ENCODE measurements at places on chromosomes 4 and X. TPM values are rescaled to one million over a fixed set of nuclear protein-coding genes. Genes with fewer than 3 reads are reported as not detected.

DNA sequence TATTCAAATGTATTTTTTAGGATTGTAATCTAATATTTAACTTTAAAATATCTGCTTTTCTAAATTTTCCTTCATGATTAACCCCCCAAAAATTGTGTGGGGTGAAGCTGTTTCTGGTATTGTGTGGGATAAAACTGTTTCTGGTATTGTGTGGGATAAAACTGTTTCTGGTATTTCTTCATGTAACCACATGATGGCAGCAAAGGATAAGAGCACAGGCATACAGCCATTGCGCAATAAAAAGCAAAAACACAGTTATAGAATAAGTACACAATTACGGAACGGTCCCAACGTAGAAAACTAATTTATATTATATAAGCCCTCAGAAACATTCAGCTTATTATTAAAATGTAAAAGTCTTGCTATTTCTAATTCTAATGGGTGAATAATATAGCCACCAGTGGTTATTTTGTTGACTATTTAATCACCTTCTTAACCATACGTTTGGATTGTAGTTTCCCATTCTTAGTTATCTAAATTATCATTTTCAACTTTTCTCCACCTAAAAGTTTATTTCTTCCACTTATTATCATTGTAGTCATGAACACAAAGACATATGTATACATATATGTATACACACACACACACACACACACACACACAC lies 333.9 kb upstream of the FSTL5 start:
- no peaks in the 10 kb centered on the region for H3K36me3 ChIP-seq
- no peaks in the 10 kb centered on the region for H3K4me1 ChIP-seq
- no peak for DNase-seq
- no peaks in the 10 kb centered on the region for H3K27me3 ChIP-seq

- H3K4me1 ChIP-seq, result peaks cover 47% of the 10 kb centered on the region
- no peaks in the 10 kb centered on the region for H3K27me3 ChIP-seq
- DNase-seq, result no peak
Measured at GRCh38 chr4:83552083-83552482, 16.2 kb downstream of the GPAT3 start.

KDR gene
- total RNA-seq, result 128 TPM

SPANXB1 gene
- total RNA-seq, result not detected

DNA sequence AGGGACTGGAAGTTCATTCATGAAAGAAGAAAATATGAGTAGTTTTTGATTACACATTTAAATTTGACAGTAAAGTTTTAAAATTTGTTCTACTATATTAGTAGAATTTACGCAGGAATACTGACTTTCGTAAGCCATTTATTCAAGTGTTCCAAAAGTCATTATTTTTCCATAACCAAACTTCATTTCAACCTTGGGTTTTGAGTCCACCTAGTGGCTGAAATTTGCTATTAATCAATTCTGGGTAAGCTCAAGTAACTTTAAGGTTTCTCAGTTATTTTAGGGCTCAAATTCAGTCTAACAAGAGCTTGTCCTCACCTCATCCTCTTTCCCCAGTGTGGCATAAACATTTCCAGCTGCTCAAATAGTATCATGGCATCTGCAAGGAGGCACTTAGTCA lies 175.4 kb downstream of the SH3BGRL start:
- no peak overlapping the region for H3K4me3 ChIP-seq
- no peak for DNase-seq
- H3K4me1 ChIP-seq, result no peaks in the 10 kb centered on the region
- H3K36me3 ChIP-seq, result no peaks in the 10 kb centered on the region
- H3K27ac ChIP-seq, result no peak overlapping the region

FHIP1A gene
- 76.6 TPM for total RNA-seq

CYTL1 gene
- total RNA-seq, result 1.3 TPM

CT55 gene
- total RNA-seq, result not detected

- no peaks in the 10 kb centered on the region for H3K4me1 ChIP-seq
- H3K36me3 ChIP-seq, result no peaks in the 10 kb centered on the region
- H3K27me3 ChIP-seq, result peaks cover 8% of the 10 kb centered on the region
Measured at GRCh38 chrX:132033166-132033565, 10.1 kb downstream of the STK26 start.

- no peaks in the 10 kb centered on the region for H3K4me1 ChIP-seq
- no peaks in the 10 kb centered on the region for H3K27me3 ChIP-seq
- no peak overlapping the region for H3K4me3 ChIP-seq
- DNase-seq, result no peak
- no peaks in the 10 kb centered on the region for H3K36me3 ChIP-seq
Measured at GRCh38 chrX:53695946-53696549, 9.5 kb upstream of the HUWE1 start.

RAP1GDS1 gene
- 40.9 TPM for total RNA-seq

- no peaks in the 10 kb centered on the region for H3K36me3 ChIP-seq
- DNase-seq, result no peak
- H3K27ac ChIP-seq, result no peak overlapping the region
- no peaks in the 10 kb centered on the region for H3K4me1 ChIP-seq
- no peaks in the 10 kb centered on the region for H3K27me3 ChIP-seq
- no peak overlapping the region for H3K4me3 ChIP-seq
Measured at GRCh38 chr4:85774000-85774399, 299.1 kb downstream of the ARHGAP24 start.

- peak overlapping the region; percentile 89 for H3K4me3 ChIP-seq
- peaks cover 22% of the 10 kb centered on the region for H3K4me1 ChIP-seq
- H3K36me3 ChIP-seq, result no peaks in the 10 kb centered on the region
- H3K27ac ChIP-seq, result peak overlapping the region; percentile 89
Measured at GRCh38 chr4:55397126-55397436, 1.3 kb downstream of the TMEM165 start.

DNA sequence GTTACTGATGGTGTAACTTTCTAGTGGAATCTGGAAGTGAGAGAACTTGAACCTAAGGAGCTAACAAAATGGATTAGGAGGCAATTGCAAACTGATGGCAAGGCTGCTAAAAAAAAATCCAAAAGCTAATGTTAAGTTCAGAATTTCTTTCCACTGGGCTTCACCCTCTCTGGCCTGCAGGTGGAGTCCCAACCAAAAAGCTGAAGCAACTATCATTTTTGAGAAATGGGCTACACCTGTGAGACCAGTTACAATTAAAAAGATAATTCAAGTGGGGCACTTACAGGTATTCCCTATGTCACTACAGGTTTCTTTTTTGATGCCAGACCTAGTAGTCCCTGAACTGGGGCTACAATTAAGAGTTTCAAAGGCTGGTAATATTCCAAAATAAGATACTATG lies 142.1 kb upstream of the FTHL17 start:
- H3K4me3 ChIP-seq, result no peak overlapping the region
- no peaks in the 10 kb centered on the region for H3K4me1 ChIP-seq
- H3K27me3 ChIP-seq, result no peaks in the 10 kb centered on the region
- H3K27ac ChIP-seq, result no peak overlapping the region

IL3RA gene
- 0.89 TPM for total RNA-seq

SLC6A8 gene
- total RNA-seq, result 5.4 TPM

ASB12 gene
- not detected for total RNA-seq

- H3K4me3 ChIP-seq, result no peak overlapping the region
- DNase-seq, result no peak
- peaks cover 11% of the 10 kb centered on the region for H3K4me1 ChIP-seq
- H3K36me3 ChIP-seq, result no peaks in the 10 kb centered on the region
Measured at GRCh38 chr4:100166297-100167039, 23.8 kb downstream of the DDIT4L start.

DNA sequence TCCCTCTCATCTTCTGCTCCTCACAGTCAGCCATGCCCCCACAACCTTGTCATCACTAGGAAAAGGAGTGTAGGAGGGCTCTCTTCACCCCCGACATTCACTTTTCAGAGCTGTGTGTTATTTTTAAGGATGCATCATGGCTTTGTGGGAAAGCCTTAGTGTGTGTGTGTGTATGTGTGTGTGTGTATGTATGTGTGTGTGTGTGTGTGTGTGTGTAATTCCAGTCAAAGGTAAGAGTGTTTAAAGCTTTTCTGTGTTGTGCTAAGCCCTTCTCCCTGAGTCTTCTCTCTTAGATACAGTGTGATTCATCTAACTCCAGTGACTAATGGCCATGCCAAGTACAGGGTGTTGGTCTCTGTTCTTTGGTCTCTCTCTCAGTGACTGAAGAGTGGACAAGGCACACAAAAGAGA lies 76.6 kb downstream of the CHIC2 start:
- no peaks in the 10 kb centered on the region for H3K36me3 ChIP-seq
- no peak overlapping the region for H3K4me3 ChIP-seq
- no peaks in the 10 kb centered on the region for H3K4me1 ChIP-seq
- H3K27ac ChIP-seq, result no peak overlapping the region
- no peaks in the 10 kb centered on the region for H3K27me3 ChIP-seq

PPEF2 gene
- total RNA-seq, result not detected

DNA sequence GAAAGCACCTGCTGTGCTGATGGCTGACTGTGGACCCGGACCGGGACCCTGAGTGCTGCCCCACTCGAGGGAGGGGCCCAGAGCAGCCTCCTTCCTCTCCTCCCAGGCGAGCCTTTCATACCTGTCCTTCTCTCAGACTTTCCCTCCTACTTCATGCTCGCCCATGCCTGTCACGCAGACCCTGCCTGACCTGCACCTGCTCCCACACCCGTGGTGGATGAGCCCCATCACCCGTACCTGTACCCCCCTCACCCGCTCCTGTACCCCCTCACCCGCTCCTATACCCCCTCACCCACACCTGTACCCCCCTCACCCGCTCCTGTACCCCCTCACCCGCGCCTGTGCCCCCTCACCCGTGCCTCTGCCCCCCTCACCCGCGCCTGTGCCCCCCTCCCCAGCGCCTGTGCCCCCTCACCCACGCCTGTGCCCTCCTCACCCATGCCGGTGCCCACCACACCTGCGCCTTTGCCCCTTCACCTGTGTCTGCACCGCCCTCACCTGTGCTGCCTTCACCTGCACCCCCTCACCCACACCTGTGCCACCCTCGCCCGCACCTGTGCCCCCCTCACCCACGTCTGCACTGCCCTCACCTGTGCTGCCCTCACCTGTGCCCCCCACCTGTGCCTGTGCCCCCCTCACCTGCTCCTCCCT lies 5.8 kb downstream of the MAEA start:
- peaks cover 10% of the 10 kb centered on the region for H3K36me3 ChIP-seq
- no peaks in the 10 kb centered on the region for H3K27me3 ChIP-seq
- H3K4me1 ChIP-seq, result peaks cover 24% of the 10 kb centered on the region
- DNase-seq, result no peak
- no peak overlapping the region for H3K27ac ChIP-seq
- H3K4me3 ChIP-seq, result no peak overlapping the region

DNA sequence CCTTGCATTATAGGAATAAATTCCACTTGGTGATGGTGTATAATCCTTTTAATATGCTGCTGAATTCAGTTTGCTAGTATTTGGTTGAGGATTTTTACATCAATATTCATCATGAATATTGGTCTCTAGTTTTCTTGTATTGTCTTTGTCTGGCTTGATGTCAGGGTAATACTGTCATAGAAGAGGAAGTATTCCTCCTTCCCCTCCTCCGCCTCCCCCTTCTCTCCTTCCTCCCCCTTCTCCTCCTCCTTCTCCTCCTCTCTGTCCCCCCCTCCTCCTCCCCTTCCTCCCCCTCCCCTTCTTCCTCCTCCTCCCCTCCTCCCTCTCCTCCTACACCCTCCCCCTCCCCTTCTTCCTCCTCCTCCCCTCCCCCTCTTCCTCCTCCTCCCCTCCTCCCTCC lies 65.8 kb downstream of the RGS12 start:
- DNase-seq, result no peak
- no peak overlapping the region for H3K4me3 ChIP-seq
- H3K27ac ChIP-seq, result no peak overlapping the region
- no peaks in the 10 kb centered on the region for H3K4me1 ChIP-seq
- H3K27me3 ChIP-seq, result no peaks in the 10 kb centered on the region
- no peaks in the 10 kb centered on the region for H3K36me3 ChIP-seq

GYPA gene
- total RNA-seq, result not detected

DNA sequence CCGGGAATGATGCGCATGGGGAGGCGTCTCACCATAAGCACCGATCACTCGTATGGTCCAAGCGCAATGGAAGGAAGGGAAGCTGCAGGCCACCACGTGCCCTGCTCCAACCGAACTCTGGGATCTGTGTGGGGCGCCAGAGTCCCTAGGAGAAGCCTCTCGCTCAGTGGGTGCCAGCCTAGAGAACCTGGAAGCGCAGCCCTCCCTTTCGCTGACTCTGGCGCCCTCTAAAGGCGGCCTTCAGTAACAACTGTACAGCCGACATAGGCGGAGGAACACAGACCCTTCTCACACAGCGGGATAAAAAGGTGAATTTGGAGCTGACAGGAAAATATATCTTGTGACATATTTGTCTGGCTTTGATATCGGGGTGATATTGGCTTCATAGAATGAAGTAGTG lies 76.0 kb downstream of the INTS6L start:
- H3K27ac ChIP-seq, result no peak overlapping the region
- DNase-seq, result peak; percentile 40
- H3K27me3 ChIP-seq, result no peaks in the 10 kb centered on the region
- H3K4me1 ChIP-seq, result no peaks in the 10 kb centered on the region
- no peaks in the 10 kb centered on the region for H3K36me3 ChIP-seq

GRCh38 chr4:150546286-150546685 lies 35.7 kb upstream of the MAB21L2 start:
- H3K27me3 ChIP-seq, result no peaks in the 10 kb centered on the region
- no peaks in the 10 kb centered on the region for H3K4me1 ChIP-seq
- H3K4me3 ChIP-seq, result no peak overlapping the region

DNA sequence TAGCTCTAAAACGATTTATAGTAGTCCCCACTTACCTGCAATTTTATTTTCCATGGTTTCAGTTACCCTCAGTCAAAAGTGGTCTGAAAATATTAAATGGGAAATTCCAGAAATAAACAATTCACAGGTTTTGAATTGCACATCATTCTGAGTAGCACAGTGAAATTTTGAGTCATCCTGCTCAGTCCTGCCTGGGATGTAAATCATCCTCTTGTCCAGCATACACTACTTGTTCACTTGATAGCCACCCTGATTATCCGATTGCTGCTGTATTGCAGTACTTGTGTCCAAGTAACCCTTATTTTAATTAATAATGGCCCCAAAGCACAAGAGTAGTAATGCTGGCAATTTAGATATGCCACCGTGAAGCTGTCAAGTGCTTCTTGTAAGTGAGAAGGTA lies 23.5 kb upstream of the BDH2 start:
- H3K27ac ChIP-seq, result no peak overlapping the region
- H3K36me3 ChIP-seq, result no peaks in the 10 kb centered on the region
- no peaks in the 10 kb centered on the region for H3K4me1 ChIP-seq
- no peak for DNase-seq

SMIM31 gene
- total RNA-seq, result not detected

DNA sequence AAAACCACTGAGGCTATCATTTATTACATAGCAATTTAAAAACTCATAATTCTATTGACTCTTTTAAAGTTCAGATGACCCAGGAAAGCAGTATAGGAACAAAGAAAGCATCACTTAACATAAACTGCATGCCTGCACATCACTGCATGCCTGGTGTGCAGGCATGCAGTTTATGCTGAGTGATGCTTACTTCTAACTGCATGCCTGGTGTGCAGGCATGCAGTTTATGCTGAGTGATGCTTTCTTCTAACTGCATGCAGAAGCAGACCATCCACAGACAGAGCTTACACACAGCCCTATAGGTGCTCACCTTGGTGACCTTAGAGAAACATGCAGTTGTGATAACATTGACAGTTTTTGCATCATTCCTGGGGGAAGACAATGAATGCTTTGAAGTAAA lies 17.0 kb downstream of the SDAD1 start:
- H3K4me3 ChIP-seq, result no peak overlapping the region
- H3K36me3 ChIP-seq, result peaks cover 54% of the 10 kb centered on the region
- DNase-seq, result no peak
- no peaks in the 10 kb centered on the region for H3K27me3 ChIP-seq

FANCB gene
- 1.7 TPM for total RNA-seq

GRCh38 chrX:133813971-133814370 lies 171.4 kb downstream of the GPC3 start:
- no peak for DNase-seq
- no peak overlapping the region for H3K4me3 ChIP-seq
- no peaks in the 10 kb centered on the region for H3K27me3 ChIP-seq
- H3K27ac ChIP-seq, result no peak overlapping the region
- no peaks in the 10 kb centered on the region for H3K4me1 ChIP-seq
- H3K36me3 ChIP-seq, result no peaks in the 10 kb centered on the region

BTK gene
- 1.0 TPM for total RNA-seq

Measured in thyroid gland (tissue), 4 donors.